ENCODE measurements at places on chromosomes 7 and 10.

GRCh38 chr7:1927937-1928644 lies 258.0 kb downstream of the ELFN1 start:
- DNase-seq = no peak

DNA sequence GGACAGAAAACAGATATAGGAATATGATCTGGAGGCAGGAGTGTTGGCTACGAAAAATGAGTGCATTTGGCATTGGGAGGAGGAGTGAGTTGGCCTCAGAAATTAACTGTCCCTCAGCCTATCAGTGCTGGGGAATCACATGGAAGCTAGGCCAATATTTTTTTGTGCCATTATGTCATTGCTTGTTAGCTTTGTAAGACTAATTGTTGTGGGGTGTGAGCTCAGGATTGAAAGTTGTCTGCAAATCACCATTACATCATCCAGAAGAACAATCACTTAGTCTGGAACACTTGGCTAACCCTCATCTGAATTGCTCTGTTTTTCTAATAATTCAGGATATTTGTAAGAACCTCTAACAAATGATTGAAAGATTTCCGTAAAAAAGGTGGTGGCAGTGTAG lies 45.2 kb upstream of the SEMA3D start:
- DNase-seq = no peak

- DNase-seq = no peak
Observed at GRCh38 chr7:25186436-25186835, 41.9 kb downstream of the NPVF start.

DNA sequence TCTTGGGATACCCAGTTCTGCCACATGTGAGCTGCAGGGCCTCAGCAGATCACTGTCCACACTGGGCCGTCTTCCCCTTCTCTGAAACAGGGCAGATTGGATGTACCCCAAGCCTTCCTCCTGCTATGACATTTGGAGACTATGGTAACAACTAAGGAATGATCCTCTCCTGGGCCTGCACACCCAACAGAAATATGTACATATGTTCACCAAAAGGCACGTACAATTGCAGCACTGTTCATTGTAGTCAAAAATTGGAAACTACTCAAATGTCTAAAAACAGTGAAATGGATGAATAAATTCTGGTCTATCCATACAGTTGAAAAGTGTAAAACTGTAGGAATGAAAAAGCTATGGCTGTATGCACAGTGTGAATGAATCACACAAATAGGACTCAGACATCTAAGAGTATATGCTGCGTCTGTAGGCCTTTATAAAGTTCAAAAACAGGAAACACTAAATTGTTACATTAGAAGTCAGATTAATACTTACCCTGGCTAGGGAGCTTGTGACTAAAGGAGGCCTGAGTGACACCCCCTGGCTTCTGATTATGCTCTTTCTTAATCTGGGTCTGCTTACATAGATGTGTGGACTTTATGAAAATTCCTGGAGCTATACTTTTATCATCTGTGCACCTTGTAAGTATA lies 16.1 kb upstream of the XPNPEP1 start:
- DNase-seq = no peak

DNA sequence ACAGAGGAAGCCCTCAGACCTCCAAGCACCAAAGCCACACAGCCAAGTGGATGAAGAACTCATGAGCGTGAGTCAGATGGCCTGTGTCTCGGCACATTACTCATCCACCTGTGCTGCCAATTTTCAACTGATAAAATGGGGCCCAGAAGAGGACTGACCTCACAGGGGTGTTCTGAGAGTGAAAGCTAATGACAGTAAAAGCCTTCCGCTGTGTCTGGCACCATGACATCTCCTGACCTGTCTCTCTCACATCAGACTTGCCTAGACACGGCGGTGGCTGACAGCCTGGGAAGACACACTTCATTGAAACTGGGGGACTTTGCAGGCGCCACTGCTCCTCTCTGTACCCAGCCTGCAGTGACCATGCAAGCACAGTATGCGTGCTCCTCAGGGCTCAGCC lies 8.3 kb upstream of the SLC18A3 start:
- DNase-seq = no peak

GRCh38 chr10:49353895-49354566 lies 41.9 kb downstream of the DRGX start:
- no peak for DNase-seq

DNA sequence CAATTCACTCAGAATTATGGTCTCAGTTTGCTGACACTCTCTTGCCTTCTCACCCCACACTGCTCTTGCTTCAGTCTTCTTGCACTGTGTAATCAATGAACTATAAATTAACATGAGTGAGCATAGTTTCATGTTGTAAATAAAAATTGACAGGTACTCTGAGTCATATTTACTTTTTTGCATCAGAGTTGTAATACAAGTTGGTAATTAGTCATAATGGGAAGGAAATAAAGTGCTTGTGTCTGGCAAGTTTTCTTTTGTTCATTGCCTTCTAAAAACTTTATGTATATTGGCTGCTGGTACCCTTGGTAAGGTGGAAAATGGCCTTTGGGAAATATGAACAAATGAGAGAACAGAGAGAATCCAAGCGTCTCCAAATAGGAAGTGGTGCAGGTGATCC lies 169.3 kb upstream of the MAGI2 start:
- no peak for DNase-seq

DNA sequence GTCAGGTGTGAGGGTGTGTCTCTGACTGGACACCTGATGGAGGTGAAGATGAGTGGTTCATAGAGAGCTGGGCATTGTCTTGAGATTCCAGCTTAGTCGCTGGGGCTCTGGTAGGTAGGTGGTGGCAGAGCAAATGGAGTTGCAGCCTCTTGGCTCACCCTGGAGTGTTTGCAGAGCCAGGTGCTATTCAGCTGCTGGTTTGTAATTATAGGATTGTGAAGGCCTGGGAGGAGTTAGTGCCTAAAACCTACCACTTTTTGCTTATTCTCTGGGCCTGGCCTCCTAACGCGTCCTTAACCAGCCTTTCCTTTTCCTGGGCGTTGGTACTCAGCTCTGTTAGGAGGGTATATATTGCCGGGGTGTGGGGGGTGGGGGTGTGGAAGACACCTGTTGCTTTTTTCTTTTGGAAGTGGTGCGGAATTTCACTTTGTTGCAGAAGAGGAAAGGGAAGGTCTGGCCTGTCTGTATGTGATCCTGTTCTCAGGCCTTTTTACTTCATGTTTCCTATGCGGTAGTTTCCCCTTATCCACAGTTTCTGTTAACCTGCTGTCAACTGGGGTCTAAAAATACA lies 3.2 kb downstream of the PPRC1 start:
- DNase-seq = no peak

Data from right forelimb (tissue), 1 donor.